ENCODE measurements at places on chromosomes 5 and 9. TPM values are rescaled to one million over a fixed set of nuclear protein-coding genes. Genes with fewer than 3 reads are reported as not detected.

DNA sequence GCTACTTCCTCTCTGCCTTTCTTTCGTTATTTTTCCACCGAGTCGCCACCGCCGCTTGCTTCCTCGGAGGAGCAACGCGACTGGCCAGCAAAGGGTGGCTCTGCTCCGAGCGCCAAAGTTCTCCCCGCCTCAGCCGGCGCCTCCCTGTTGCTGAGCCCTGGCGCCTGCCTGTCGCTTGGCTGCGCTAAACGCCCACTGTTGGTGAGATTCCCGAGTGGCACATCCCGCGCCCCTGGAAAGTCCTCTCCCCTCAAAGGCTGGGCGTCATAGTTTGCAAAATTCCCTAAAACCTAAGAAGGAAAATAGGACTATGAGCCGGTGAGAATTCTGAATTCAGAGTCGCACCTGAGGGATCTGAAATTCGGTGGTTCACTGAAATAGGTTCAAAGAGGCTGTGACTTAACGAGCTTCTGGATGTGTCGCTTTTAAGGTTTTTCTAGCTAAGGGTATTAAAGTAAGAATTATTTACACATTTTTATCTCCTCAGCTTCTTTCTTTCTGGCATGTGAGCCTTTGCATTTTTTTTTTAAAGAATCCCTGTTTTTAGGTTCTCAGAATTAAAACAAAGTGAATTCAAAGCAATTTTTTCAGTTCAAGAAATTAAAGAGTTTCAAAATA is at the start of gene GRIN3A:
Gene GRIN3A (minus strand): TSS at position 82 of the 618 bp plus-strand sequence. CDS start 668 bp downstream, outside the sequence.
- no peak for DNase-seq

- no peak for DNase-seq
These were observed 177.6 kb downstream of the DEPDC1B start for GRCh38 chr5:60522292-60522905.

DNA sequence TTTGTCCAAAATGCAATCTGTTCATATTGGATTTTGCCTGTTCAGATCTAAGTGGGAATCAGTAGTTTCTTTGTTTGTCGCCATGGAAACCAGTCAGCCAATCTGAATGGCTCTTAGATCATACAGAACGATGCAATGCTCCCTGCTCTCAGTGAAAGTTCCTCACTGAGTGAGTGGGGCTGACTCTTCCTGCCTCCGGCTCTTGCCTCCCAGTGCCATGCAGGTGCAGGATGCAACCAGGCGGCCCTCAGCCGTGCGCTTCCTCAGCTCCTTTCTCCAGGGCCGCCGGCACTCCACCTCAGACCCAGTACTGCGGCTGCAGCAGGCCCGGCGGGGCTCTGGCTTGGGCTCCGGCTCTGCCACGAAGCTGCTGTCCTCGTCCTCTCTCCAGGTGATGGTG is at the start of gene PTPDC1:
Gene PTPDC1 (plus strand): TSS at position 151 of the 400 bp plus-strand sequence. CDS start 67 bp downstream, at position 218.
- DNase-seq: no peak

DNA sequence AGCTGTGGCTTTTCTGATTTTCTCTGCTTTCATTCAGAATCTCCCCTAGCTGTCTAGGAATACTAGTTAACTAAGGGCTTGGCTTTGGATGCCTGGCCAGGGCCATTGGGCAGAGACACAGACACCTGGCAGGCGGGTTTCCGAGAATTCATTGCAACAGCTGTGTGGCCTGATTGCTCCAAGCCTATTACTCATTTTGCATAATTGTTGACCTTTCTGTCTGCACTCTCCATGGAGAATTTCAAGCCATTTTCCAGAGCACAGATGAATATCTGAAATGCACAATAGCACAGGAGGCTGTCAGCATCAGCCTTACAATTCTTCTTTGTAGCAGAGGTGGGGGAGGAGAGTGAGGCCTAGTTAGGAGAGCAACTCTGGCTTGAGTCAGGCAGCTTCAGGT is 310.5 kb downstream of the DMAC1 start:
- no peak for DNase-seq

DNA sequence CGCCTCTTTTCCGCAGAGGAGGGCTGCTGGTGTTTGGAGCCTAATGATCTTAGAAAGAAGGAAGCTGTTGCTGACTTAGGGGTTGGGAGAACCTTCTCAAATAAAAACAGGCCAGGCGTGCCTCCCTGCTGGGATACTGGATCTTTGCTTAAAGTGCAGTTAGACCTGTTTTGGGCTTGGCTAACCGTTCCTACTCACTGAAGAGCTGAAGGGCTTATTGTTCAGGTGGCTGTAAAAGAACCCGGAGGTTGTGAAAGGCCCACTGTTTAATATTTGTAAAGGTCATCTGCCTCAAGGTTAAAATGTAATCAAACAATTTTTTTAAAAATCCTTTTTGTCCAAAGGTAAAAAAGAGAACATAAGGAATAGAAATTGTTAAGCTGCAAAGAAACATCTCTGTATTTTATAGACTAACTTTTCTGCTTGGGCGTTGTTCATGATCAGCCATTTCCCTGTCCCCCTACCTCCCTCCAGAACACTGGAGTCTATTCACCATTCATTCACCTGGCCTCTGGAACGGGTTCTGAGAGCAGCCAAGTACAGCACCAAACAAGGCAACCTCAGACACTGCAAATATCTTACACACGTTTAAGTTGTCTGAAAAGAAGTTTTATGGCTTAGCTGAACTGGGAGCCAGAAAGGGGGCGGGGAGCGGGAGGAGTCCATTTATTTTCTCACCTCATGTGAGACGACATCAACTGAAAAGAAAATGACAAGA is 18.6 kb upstream of the MTMR12 start:
- DNase-seq: no peak

DNA sequence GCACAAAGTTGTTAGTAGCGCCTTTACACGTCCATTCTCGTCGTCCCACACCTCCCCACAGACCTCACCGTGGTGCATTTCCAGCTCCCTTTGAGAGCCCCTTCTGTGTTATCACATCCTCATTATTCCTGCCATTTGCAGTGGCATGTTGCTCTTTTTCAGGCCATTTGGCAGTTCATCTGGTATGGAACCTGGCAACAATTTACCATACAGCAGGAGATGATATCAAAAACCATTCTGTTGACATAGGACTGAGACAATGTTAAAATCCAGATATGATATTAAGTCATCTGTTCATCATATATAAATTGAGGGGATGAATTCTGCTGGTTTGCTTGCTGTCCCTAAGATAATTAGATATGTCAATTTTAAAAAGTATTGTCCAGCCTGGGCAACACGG is 83.0 kb downstream of the TMEM174 start:
- DNase-seq: no peak

DNA sequence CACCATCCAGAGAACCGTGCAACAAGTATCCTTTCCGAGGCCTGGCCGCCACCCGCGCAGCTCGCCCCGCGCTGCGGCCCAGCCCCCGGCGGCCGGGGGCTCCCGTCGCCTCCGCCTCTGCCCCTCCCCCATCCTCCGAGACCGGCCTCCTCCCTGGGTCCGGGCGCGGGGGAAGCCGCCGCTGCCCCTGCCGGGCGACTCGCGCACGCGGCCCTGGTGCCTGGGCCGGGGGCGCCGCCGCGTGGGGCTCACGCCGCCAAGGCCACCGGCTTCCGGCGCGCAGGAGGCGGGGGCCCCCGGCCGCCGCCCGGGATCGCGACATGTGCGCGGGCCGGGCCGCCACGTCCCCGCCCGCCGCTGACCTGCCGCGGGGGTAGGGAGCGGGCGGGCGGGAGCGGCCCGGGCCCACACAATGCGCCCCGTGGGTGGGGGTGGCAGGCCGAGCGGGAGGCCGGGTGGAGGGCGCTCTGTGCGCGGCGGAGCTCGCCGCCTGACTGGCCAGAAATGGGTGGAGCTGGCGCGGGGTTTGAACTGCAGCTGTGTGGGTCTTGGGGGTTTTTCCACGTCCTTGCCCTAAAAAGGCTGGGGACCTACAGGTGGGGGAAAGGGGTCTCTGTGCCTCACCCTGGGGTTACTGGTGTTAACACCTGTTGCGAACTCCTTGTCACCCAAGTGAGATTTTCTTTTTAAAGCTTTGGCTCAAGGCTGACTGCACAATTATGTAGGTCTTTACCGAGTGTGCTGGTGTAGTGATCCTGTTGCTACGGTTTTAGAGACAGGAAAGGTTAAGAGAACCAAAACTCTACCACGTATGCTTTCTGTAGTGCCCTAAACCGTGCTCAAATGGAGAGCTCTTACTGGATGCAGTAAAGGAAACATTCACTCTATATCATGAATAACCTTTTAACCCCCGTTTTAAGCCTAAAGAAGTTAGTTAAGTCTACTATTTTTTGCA is 32.3 kb downstream of the TNPO1 start:
- peak; percentile 55 for DNase-seq

MARVELD2 gene
- 0.13 TPM for total RNA-seq

All from SJSA1 (cell line).